ENCODE measurements at places on chromosomes 3 and 15.

- H3K27me3 ChIP-seq, result no peaks in the 10 kb centered on the region
- no peaks in the 10 kb centered on the region for H3K36me3 ChIP-seq
- no peak overlapping the region for H3K27ac ChIP-seq
- DNase-seq, result no peak
- H3K4me1 ChIP-seq, result no peaks in the 10 kb centered on the region
- no peak overlapping the region for H3K4me3 ChIP-seq
These were observed 19.2 kb downstream of the FOXP1 start for GRCh38 chr3:71564361-71564760.

DNA sequence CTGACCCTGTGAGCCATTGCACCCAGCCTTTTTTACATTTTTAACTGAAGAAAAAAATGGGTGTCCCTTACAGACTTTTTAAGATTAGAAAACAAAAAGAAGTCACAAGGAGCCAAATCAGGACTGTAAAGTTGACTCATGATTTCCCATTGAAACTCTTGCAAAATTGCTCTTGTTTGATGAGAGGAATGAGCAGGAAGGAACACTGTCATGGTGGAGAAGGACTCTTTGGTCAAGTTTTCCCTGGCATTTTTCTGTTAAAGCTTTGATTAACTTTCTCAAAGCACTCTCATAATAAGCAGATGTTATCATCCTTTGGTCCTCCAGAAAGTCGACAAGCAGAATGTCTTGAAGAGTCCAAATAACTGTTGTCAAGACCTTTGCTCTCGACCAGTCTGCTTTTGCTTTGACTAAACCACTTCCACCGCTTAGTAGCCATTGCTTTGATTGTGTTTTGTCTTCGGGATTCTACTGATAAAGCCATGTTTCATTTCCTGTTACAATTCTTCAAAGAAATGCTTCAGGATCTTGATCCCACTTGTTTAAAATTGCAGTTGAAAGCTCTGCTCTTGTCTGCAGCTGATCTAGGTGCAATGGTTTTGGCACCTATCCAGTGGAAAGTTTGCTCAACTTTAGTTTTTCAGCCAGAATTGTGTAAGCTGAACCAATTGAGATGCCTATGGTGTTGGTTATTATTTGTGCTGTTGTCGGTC, 369.4 kb downstream of the MAGI1 start:
- H3K36me3 ChIP-seq, result no peaks in the 10 kb centered on the region
- no peak overlapping the region for H3K4me3 ChIP-seq
- no peak for DNase-seq

GRCh38 chr15:55319537-55320237, 665 bp downstream of the PIGB start:
- DNase-seq, result no peak
- no peaks in the 10 kb centered on the region for H3K27me3 ChIP-seq
- H3K27ac ChIP-seq, result peak overlapping the region; percentile 88
- H3K4me3 ChIP-seq, result peak overlapping the region; percentile 73

DNA sequence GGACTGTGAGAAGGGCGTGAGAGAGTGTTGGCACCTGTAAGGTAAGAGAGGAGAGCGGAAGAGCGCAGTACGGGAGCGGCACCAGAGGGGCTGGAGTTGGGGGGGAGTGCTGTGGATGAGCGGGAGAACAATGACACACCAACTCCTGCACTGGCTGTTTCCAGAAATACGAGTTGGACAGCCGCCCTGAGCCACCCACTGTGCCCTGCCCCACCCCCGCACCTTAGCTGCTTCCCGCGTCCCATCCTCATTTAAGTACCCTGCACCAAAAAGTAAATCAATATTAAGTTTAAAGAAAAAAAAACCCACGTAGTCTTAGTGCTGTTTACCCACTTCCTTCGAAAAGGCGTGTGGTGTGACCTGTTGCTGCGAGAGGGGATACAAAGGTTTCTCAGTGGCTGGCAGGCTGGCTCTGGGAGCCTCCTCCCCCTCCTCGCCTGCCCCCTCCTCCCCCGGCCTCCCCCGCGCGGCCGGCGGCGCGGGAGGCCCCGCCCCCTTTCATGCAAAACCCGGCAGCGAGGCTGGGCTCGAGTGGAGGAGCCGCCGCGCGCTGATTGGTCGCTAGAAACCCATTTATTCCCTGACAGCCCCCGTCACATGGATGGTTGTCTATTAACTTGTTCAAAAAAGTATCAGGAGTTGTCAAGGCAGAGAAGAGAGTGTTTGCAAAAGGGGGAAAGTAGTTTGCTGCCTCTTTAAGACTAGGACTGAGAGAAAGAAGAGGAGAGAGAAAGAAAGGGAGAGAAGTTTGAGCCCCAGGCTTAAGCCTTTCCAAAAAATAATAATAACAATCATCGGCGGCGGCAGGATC, at the start of gene SOX2:
SOX2 (plus strand) TSS at position 601 of the 811 bp plus-strand sequence. CDS start 436 bp downstream, outside the sequence.
- no peaks in the 10 kb centered on the region for H3K36me3 ChIP-seq
- no peak within 1 kb of the TSS for H3K4me3 ChIP-seq
- peaks cover 51% of the 10 kb centered on the region for H3K27me3 ChIP-seq
- peak; percentile 91 for DNase-seq
- H3K4me1 ChIP-seq, result peaks cover 35% of the 10 kb centered on the region

GRCh38 chr3:73459711-73460110, 165.0 kb downstream of the PDZRN3 start:
- H3K27ac ChIP-seq, result no peak overlapping the region
- no peaks in the 10 kb centered on the region for H3K27me3 ChIP-seq
- no peak for DNase-seq
- H3K4me3 ChIP-seq, result no peak overlapping the region
- no peaks in the 10 kb centered on the region for H3K36me3 ChIP-seq

GRCh38 chr3:153885359-153885758, 235.8 kb upstream of the ARHGEF26 start:
- H3K36me3 ChIP-seq, result no peaks in the 10 kb centered on the region
- H3K27ac ChIP-seq, result no peak overlapping the region
- H3K4me1 ChIP-seq, result no peaks in the 10 kb centered on the region
- no peaks in the 10 kb centered on the region for H3K27me3 ChIP-seq
- DNase-seq, result no peak
